Activated CD4-positive, alpha-beta T cell treated with anti-CD3 and anti-CD28 coated beads, Interleukin-2, amount 50 U/mL, for 16 hours (primary cell): ENCODE measurements at places on chromosomes 11 and 22.

- no peak for DNase-seq
Measured at GRCh38 chr11:129969920-129970319, 32.7 kb downstream of the PRDM10 start.

- DNase-seq, result peak; percentile 86
Measured at GRCh38 chr11:65927904-65928397, 8.7 kb downstream of the DRAP1 start.

- DNase-seq, result no peak
Measured at GRCh38 chr11:78914503-78914902, 339.8 kb upstream of the NARS2 start.

GRCh38 chr22:49540084-49540912 is 287.4 kb downstream of the BRD1 start:
- DNase-seq, result no peak

DNA sequence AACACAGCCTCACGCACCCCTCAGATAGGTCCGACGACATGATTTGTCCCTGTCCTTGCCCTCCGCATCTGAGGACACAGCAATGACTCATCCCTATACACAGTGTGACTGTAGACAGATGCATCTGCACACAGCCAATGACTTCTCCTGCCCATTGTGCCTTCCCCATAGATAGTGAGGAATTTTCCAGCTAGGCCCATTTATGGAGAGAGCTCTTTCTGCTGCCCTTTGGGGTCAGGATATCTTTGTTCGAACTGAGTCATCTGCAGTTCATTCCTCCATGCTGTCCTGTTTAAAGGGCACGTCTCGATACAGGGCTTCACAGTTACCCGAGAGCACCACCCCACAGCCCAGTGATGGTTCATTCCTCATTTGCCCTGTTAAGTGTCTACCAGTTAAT is 96.7 kb downstream of the LARGE1 start:
- DNase-seq, result no peak

- no peak for DNase-seq
Measured at GRCh38 chr11:62172294-62172693, 17.7 kb upstream of the SCGB1D1 start.

GRCh38 chr11:132231656-132232347 is 861.4 kb downstream of the NTM start:
- no peak for DNase-seq

- no peak for DNase-seq
Measured at GRCh38 chr22:24416095-24416494, 11.3 kb upstream of the ADORA2A start.

- no peak for DNase-seq
Measured at GRCh38 chr11:22459048-22459447, 120.9 kb downstream of the SLC17A6 start.

GRCh38 chr11:82718307-82718706 is 15.4 kb downstream of the FAM181B start:
- peak; percentile 26 for DNase-seq

GRCh38 chr11:88330826-88331428 is 6.6 kb downstream of the CTSC start:
- DNase-seq, result no peak

DNA sequence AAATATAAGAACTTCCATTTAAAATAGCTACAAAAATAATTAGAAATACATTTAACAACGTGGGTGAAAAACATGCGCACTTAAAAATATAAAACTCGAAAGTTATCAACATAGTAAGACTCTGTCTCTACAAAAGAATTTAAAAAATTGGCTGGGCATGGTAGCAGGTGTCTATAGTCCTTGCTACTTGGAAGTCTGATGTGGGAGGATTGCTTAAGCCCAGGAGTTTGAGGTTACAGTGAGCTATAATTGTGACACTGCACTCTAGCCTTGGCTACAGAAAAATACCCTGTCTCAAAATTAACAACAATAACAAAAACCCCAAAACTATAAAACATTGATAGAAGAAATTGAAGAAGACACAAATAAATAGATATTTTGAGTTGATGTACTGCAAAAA is 13.8 kb upstream of the CASP12 start:
- DNase-seq, result no peak

- DNase-seq, result no peak
Measured at GRCh38 chr11:130651066-130651855, 202.8 kb downstream of the ADAMTS15 start.

- DNase-seq, result peak; percentile 50
Measured at GRCh38 chr11:19660076-19660475, 52.6 kb upstream of the NAV2 start.

GRCh38 chr11:103928040-103928801 is 108.2 kb upstream of the DDI1 start:
- DNase-seq, result no peak

- no peak for DNase-seq
Measured at GRCh38 chr11:120184946-120185705, 25.7 kb upstream of the OAF start.

GRCh38 chr11:26467506-26467905 is 104.6 kb downstream of the MUC15 start:
- no peak for DNase-seq

- DNase-seq, result no peak
Measured at GRCh38 chr11:60447846-60448245, 7.8 kb upstream of the MS4A1 start.

DNA sequence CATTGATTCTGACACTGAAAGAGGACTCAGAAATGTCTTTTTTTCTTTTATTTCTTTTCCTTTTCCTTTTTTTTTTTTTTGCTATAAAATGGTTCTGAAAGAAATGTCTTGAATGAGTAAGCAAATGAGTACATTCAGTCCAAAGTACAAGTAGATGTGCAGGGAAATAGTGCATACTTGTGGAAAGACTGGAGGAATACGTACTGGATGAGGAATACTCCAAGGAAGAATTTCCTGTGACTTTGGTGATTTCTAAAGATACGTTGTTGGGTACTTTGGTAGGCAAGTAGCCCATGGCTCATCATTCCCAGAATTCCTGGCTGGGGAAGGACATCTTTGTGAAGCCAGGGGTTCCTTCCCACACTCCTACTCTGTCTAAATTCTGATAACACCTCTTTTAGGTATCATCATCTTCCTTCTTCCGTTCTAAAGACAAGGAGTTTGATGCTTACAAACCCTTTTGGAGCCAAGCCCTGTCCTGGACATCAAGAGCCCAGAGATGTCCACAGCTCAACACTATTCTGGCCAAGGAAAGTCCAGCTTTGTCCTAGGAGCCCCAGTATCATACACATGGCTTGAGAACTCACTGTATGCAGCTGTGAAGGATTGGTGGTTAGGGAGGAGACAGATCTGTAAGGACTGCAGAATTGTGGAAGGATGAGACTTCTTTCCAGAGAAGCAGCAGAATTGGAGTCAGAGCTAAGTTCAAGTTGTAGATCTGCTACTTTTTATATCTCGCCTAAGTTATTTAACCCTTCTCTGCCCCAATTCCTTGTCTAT is 4.8 kb upstream of the NUP98 start:
- DNase-seq, result no peak

DNA sequence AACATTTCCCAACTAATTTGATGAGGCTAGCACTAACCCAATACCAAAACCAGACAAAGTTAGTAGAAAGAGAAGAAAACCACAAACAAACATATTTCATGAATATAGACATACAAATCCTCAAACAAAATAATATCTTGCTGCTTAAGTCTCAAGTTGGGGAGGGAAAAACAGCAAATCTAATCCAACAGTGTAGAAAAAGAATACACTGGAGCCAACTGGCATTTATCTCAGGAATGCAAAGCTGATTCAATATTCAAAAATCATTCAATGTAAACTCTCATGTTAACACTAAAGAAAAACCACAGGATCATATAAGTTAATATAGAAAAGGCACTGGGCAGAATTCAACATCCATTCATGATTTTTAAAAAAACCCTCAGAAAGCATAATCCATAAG is 18.2 kb downstream of the GNB1L start:
- DNase-seq, result no peak

GRCh38 chr22:17705546-17705945 is 67.0 kb downstream of the BCL2L13 start:
- DNase-seq, result no peak

- no peak for DNase-seq
Measured at GRCh38 chr11:116312570-116313391, 460.0 kb downstream of the BUD13 start.

GRCh38 chr11:128201801-128202200 is 385.6 kb downstream of the ETS1 start:
- DNase-seq, result no peak

GRCh38 chr22:50303515-50303847 is 4.0 kb downstream of the PLXNB2 start:
- no peak for DNase-seq

GRCh38 chr11:44327730-44328129 is 17.8 kb upstream of the ALX4 start:
- no peak for DNase-seq

DNA sequence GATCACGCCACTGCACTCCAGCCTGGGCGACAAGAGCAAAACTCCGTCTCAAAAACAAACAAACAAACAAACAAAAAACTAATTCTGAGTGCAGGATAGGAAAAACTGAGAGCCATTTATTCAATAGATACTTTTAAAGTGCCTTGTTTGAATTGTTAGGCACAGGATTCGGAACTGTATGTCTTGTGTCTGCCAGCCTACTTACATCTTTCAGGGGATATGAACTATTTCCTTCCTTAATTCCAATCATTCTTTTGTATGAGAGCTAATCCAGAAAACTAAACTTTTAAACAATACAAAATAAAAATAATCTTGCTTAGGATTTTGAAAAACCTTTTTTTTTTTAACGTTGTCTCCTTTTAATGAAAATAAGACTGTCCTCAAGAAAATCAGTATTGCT is 12.6 kb downstream of the UVRAG start:
- no peak for DNase-seq

DNA sequence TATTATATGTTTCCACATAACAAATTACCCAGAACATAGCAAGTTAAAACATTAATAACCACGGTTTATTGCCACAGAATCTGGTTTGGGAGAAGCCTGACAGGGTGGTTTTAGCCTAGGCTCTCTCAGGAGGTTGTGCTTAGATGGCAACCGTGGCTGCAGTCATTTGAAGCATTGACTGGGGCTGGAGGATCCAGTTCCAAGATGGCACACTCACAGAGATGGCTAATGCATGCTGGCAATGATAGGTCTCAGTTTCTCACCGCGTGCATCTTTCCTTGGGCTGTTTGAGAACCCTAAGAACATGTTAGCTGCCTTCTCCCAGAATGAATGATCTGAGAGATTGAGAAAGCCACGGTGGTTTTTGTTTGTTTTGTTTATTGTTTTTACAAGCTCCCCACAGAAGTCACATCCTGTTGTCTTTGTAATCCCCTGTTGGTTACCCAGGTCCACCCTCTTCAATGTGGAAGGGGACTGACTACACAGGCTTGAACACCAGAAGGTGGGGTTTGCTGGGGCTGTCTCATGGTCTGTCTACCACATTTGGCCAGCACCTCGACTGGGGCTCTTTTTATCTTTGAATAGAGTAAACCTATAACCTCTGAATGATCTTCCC is 36.6 kb upstream of the GRAMD1B start:
- peak; percentile 47 for DNase-seq

DNA sequence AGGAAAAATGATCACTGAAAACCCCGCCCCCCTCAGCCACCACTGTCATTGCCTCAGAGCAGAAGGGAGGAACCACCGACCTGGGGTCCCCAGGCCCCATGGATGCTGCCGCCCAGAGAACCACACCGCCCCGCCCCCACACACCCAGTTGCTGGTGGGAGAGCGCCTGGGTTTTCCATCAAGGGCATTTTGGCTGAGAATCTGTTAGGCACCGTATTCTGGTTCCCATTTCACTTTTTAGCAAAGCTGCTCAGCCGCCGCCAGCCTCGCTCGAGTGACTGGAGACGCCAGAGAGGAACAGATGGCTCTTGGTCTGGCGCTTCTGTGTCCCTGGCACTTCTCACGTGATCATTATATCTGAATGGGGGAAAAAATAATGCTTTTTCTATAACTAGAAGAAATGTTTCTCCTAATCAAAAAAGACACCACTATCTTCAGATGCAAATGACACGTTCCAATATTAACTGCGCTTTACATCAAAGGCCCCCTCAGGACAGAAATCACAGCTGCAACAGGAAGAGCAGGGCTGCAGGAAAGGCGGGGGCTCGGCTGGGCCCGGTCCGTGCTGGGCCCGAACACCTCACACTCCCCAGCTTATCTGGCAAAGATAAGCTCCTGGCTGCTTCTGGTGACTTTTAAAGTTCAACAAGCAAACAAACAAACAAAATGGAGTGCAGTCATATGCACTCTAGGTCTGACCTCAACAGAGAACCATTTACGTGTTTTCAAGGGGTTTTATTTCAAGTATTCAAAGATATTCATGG is 149.8 kb downstream of the MPPED1 start:
- no peak for DNase-seq

- DNase-seq, result no peak
Measured at GRCh38 chr11:15473954-15474837, 359.5 kb downstream of the INSC start.

DNA sequence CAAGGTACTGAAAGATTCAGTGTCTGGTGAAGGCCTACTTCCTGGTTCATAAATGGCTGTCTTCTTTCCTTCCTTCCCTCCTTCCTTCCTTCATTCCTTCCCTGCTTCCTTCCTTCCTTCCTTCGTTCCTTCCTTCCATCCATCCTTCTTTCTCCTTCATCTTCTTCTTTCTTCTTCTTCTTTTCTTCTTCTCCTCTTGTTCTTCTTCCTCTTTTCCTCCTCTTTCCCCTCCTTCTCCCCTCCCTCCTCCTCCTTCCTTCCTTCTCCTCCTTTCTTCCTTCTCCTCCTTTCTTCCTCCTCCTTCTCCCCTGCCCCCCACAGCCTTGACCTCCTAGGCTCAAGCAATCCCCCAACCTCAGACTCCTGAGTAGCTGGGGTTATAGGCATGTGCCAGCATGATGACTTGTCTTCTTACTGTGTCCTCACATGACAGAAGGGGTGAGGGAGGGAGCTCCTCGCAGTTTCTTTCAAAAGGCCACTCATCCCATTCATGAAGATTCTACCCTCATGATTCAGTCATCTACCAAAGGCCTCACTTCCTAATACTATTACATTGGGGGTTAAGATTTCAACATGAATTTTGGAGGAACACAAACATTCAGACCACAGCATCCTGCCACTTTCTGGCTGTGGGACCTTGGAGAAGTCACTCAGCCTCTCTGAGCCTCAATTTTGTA is 22.6 kb upstream of the CCDC134 start:
- DNase-seq, result no peak

DNA sequence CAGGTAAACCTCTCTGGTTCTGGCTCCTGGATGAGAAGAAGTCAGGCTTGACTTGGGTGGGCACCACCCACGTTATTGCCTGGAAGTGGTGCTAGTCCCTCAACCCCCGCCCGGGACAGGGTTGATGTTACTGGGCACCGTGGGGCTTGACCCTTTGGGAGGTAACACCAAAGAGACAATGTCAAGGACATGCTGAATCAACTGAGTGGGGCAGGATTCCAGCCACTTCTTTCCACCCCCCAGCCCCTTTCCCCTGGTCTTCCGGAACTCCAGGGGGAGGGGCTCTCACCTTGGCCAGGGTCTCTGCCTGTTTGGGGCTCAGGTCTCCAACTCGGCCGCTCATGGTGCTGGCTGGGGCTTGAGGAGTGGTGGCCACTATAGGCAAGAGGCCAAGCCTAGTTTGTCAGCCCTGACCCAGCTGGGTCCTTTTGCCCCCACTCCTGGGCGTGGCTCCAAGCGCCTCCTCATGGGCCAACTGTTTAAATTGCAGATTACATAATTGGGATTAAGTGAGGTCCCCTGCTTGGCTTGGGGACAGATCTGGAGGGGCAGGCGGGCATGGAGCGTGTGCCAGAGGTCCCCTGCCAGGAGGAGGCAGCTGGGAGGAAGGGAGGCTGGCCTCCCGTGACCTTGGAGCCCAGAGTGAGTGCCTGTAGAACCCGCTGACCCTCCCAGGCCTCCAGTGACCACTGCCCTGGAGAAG is at the start of gene SEC14L3:
TSS of gene SEC14L3 (minus strand) at position 402 of the 703 bp plus-strand sequence. CDS start at position 343, 59 bp downstream.
- DNase-seq, result no peak
